Activated gamma-delta T cell treated with Interleukin-2 at 50 U/mL for 16 hours (primary cell): ENCODE measurements at places on chromosomes 12 and 14.

- DNase-seq, result no peak
These were observed 377.4 kb downstream of the NAV3 start for GRCh38 chr12:78208092-78208491.

GRCh38 chr12:130514149-130514551, 176.5 kb downstream of the PIWIL1 start:
- DNase-seq, result no peak

GRCh38 chr14:46322730-46323403, 328.7 kb downstream of the RPL10L start:
- DNase-seq, result no peak

- DNase-seq, result no peak
These were observed 414.5 kb downstream of the PCNX1 start for GRCh38 chr14:71321574-71322315.

DNA sequence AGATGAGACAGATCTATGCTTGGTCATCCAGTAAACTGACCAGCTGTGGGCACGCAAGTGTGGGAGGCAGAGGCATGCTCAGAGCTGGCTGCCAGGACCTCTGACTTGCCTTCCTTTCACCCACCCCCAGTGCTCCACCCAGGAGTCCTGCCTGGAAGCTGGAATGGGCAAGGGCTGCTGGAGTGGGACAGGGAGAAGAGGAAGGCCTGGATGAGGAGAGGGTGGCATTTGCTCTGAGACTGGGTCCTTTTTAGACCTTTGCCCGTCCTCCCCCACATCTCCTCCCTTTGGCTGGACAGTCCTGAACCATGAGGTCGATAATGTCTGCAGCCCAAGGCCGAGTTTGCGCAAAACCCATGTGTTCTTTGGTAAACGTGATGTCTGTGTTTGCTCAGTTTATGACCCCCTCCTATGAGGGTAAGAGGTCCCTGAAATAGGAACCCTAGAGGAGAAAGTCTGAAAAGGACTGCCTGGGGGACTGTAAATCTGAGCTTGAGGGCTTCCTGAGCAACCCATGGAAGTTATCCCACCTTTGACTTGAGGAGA, 3.8 kb upstream of the INHBE start:
- DNase-seq, result no peak

DNA sequence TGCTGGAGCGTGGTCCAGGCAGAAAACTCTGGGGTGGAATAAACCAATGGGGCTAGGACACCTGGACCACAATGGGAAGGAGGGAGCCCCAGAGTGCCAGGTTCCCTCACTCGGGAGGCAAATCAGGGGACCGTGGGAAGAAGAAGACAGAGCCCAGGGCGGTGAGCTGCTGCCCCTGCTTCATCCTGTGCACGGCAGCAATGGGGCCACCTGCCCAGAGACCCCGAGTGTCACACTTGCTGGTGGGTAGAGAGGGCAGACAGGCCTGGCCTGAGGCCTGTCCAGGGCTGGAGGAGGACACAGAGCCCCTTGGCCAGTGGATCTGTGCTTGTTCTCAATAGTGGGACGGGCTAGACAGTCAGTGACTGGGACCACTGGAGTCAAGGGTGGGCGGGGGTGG, 58.2 kb downstream of the DIO3 start:
- no peak for DNase-seq

- DNase-seq, result no peak
These were observed 40.8 kb downstream of the CCDC92 start for GRCh38 chr12:123931686-123932321.

DNA sequence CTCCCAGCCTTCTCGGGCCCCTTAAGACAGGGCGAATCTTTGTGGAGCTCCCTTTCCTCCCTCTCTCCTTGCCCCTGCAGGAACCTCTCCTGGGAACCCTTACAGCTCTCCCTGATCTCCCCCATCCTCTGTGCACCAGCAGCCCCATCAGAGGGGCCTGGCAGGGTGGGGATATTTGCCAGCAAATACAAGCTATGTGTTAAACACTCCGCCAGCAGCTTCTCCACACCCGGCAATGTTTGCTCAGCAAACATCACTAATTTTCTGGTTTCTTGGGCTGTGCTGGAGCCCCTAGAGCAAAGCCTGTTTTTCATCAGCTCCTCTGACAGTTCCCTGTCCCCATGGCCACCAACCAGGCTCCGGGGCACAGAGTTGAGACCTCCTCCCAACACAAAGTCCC, 147.5 kb upstream of the LHX5 start:
- no peak for DNase-seq

DNA sequence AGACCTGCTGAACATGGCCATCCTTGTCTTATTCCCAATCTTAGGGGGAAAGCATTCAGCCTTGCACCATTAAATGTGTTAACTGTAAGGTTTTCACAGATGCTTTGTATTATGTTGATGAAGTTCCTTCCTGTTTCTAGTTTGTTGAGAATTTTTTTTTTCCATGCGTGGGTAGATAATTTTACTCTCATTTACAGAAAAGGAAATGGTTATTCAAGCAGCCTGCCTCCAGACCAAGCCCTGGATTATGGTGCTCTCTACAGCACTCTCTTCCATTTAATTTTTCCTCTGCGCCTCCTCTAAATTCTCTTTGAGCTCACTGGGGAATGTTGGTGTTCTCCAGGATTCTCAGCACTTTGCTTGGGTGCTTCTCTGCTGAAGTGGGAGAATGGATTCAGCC, 179.3 kb upstream of the PZP start:
- DNase-seq, result no peak

GRCh38 chr14:35747379-35747778, 61.7 kb downstream of the RALGAPA1 start:
- no peak for DNase-seq

- peak; percentile 6 for DNase-seq
These were observed 602 bp downstream of the CHFR start for GRCh38 chr12:132886529-132887477.

- no peak for DNase-seq
These were observed 687 bp downstream of the ASIC1 start for GRCh38 chr12:50057896-50058670.

- no peak for DNase-seq
These were observed 124.5 kb downstream of the GPR65 start for GRCh38 chr14:88129306-88130056.

DNA sequence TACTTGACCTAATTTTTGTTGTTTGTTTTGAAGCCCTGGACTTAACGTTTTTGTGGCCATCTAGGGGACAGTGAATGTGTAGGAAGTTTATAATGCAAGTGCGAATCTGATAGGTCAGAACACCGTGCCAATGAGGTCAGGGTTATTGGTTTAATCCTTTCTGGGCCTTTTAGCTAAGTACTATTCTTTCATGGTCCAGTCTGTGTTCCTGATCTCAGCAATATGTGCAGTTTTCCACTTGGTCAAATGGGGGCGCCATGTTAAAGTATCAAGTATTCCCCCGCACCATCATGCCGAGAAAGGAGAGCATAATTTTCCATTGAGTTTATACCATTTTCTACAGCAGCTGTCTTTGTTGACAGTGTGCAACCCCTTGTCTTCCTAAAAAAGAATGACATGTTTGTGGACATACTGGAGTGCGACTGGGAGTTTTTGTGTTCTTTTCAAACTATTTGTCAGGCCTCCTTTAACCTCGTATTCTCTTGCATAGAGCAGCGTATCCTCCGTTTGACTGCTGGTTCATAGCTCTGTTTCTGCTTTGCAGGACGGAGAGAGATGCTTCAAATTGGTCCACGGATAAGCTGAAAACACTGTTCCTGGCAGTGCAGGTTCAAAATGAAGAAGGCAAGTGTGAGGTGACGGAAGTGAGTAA, 1.3 kb downstream of the AHSA1 start:
- DNase-seq, result peak; percentile 30

GRCh38 chr14:55539975-55540374, 40.0 kb upstream of the KTN1 start:
- no peak for DNase-seq

- no peak for DNase-seq
These were observed 30.1 kb downstream of the SLC15A4 start for GRCh38 chr12:128793701-128794100.

GRCh38 chr12:75818863-75819262, 212.7 kb downstream of the PHLDA1 start:
- DNase-seq, result no peak

- no peak for DNase-seq
These were observed 47.6 kb downstream of the PRICKLE1 start for GRCh38 chr12:42541965-42542364.

- DNase-seq, result peak; percentile 66
These were observed 5.7 kb downstream of the INF2 start for GRCh38 chr14:104694991-104695659.

DNA sequence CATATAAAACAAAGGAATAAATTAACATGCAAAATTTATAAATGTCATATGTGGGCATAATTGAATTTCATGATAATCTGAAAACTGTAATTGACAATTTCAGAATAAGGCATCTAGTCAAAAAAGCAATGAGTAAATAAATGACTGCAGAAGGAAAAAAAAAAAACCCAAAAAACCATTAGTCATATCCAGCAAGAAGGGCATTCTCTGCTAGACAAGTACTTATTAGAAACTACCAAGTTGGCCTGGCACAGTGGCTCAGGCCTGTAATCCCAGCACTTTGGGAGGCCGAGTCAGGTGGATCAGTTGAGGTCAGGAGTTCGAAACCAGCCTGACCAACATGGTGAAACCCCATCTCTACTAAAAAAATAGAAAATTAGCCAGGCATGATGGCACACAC, 17.5 kb downstream of the ZCRB1 start:
- DNase-seq, result no peak
